ENCODE measurements at places on chromosomes 3 and 15. TPM values are rescaled to one million over a fixed set of nuclear protein-coding genes. Genes with fewer than 3 reads are reported as not detected.
A peak's percentile ranks its signal among the peaks of the same experiment; 100 is the strongest.

The SPATA12 gene
- not detected for total RNA-seq

The AADACL2 gene
- not detected for total RNA-seq

The CFAP91 gene
- 0.58 TPM for total RNA-seq

The PAK6 gene
- total RNA-seq: not detected

The SCN5A gene
- not detected for total RNA-seq

The GOLGA8G gene
- total RNA-seq: 0.03 TPM

The DUOX1 gene
- total RNA-seq: 0.33 TPM

The ONECUT1 gene
- total RNA-seq: not detected

The DOCK3 gene
- 3.2 TPM for total RNA-seq

The COL6A5 gene
- total RNA-seq: not detected

The DCLK3 gene
- total RNA-seq: not detected

DNA sequence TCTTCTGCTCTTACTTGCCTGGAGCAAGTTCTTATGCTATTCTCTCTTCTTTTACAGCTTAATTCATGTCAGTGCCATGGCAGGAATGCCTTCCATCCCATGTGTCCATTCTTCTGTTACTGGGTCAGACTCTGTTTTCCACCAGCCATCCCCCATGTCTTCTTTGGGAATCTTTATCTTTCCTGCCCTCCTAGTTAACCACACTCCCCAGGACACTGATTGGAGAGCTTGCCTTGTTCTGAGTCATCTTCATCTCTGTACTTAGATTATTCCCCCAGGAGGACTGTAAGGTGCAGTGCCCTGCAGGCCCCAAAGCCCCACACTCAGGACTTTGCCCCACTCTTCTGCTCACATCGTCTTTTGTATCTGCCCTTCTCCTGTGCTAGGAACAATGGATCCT, 3.6 kb downstream of the ABHD17C start:
- DNase-seq: no peak

- no peak for DNase-seq
Observed at GRCh38 chr15:29364426-29365078, 94.9 kb upstream of the NSMCE3 start.

DNA sequence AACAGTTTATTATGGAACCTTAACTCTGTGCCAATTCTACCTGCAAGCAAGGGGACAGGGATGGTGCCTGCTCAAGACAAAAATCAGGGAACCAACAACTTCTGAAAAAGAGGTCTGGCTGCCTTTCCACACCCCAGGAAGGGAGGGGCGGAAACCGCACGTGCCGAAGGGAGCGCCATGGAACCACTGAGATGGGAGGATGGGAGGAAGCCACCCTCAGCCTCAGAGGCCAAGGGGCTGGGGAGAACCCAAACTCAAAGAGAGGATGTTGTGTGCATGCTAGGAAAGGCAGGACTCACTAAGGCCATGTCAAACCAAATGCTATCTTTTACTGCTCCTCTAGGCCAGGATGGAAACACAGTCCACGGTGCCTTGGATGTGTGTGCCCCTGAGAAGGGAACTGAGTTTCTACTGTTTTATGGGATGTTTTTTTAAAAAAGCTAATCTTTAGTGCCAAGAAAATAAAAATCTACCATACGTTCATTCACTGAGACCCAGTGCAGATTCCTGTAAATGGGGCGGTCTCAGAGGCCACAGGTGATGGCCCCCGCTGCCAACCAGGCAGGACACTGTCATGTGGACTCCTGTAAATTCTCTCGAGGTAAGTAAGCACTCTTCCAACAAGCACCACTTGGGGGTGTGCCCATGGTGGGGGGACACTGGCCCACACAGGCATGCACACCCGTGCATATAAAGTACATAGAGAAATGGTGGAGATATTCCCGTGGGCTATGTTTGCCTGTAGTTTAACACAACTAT, 20.5 kb downstream of the SRPRB start:
- no peak for DNase-seq

DNA sequence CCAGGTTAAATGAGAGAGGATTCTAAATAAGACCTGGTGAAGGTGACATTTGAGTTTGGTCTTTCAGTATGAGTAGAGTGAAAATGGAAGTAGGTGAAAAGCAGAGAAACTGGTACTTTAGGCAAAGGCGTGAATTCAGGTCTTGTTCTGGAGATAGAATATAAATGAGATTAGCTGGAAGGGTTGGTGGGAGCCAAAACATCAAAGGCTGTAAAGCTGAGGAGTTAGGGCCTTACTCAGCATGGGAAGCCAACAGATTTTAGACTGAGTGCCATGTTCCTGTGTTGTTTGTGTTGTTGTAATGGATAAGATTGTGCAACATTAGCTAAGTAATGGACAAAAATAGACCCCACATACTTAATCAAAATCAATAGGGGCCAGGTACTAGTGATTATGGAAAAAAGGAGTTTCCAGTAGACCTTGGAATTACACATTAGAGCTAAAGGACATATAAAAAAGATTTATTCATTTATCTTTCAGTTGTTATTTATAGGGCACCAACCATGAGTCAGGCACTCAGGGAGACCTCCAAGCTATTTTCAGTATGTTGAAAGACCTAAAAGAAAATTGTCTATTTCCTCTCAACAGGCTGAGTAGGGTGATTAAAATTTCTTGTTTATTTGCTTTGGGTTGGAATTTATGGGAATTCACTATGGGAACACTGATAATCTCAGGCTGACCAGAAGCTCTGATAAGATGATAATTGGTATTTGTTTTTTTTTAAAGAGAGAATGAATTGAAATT, 20.8 kb downstream of the ARL14 start:
- DNase-seq: no peak

- DNase-seq: no peak
Observed at GRCh38 chr3:139577909-139578308, 38.4 kb upstream of the RBP1 start.

DNA sequence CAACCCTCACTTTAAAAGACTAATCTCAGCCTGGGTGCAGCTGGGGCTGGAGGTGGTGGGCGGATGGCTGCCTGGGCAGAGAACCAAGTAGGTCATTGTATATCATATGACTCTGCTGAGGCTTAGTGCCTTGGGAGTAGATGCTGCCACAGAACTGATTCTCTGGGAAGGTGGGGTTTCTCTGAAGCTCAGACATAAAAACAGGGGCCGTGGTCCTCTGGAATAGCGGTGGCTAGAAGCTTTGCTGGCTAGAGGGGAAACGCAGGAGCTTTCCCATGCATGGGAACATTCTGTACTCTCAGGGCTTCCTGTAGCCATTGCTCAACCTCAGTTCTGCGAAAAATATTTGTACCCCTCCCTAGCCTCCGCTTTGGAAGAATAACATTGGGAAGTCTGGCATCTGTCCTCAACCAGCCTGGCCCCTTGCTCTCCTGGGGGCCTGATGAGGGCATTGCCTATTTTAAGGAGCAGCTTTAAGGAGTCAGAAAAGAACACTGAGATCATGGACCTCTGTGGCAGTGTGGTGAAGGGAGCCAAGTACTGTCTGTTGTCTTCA, 14.7 kb downstream of the TIMP4 start:
- no peak for DNase-seq

DNA sequence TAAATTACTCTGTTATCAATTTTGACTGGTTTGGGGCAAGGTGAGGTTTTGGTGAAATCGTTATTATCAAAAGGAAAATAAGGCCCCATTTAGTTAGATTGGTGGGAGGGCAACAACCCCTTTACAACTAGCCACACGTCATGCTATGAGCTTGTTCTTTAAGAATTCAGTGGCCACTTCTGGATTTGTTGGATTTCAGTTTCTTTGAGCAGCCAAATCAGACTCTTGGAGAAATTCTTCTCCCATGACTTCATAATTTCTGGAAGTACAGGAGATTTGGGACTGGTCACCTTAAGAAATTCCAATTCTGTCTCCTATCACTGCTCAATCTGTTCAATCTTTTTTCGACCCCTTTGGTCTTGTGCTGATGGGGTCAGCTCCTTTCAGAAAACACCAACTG, 14.8 kb upstream of the WNT5A start:
- no peak for DNase-seq

GRCh38 chr3:23950293-23950692, 5.2 kb downstream of the NR1D2 start:
- DNase-seq: no peak

DNA sequence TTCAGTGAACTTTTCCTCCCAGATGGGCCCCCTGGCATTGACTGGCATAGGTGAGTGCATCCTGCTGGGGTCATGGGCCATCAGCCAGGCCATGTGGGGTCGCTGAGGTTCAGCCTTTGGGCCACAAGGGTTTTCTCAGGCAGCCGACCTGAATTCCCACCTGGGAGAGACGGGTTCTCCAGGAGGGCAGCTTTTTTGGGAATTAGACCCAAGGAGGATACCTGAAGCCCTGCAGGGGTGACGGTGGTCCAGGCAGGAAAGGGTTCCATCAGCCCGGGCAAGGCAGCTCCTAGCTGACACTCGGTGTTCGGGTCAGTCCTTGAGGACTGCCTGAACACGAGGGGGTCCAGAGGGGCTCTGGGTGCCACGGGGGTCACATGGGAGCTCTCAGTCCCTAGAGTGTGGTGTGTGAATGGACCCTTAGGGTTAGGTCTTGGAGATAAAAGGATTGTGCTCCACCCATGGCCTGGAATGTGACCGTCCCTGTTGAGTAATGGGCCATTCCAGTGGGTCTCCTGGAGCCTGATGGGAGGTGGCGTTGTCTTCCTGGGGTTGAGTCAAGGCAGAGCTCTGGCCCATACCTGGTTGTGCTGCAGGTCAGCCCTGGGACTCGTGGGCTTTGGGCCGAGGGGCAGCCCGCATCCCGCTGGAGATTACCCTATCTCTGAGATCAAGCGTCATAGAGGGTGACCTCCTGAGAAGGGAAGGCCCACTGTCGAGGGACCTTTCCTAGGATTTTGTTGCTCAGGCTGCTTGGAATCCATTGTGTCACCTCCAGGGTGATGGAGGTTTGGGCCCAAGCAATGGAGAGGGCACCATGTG, 192.8 kb downstream of the UBE3A start:
- no peak for DNase-seq

- no peak for DNase-seq
Observed at GRCh38 chr3:170211668-170212067, 10.6 kb upstream of the PRKCI start.

- DNase-seq: no peak
Observed at GRCh38 chr15:22861161-22861560, 22.7 kb downstream of the NIPA2 start.

DNA sequence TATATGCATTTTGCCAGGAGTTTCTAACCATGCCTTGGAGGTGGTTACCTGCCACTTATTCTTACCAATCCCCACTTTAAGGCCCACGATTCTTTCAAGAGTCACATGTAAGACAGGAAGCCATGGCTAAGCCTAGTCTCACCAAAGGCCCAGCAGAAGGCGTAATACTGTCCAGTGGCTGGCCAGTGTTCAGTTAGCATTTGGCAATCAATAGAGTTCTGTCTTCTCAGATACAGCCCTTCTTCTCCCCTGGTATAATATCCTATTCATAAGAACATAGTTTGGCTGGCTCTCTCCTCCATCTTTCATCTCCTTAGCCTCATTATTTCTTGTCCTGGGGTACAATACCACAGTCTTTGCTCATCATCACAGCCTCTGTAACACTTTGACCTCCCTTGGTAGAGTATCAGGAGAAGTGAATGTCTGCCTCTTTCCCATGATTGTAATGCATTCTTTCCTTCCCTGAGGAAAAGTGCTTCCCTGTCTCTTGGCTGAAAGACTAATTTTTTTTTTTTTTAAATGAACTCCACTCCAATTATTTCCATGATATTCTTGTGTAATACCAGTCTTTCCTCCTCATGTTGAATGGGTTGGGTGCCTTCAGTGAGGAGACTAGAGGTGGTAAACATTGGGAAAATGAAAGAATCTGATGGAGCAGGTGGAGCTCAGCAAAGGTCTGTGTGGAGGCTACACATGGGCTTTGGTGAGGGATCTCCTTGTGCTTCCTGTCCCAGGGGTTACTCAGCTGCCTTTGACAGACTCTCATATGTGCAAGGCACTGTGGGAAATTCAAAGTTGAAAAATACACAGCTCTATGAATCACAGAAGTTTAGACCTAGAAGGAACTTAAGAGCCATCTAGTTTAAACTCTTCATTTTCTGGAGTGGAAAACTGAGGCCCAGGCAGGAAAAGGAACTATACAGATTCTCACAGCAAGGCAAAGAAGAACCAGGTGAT, 218.2 kb downstream of the P3H2 start:
- DNase-seq: no peak

DNA sequence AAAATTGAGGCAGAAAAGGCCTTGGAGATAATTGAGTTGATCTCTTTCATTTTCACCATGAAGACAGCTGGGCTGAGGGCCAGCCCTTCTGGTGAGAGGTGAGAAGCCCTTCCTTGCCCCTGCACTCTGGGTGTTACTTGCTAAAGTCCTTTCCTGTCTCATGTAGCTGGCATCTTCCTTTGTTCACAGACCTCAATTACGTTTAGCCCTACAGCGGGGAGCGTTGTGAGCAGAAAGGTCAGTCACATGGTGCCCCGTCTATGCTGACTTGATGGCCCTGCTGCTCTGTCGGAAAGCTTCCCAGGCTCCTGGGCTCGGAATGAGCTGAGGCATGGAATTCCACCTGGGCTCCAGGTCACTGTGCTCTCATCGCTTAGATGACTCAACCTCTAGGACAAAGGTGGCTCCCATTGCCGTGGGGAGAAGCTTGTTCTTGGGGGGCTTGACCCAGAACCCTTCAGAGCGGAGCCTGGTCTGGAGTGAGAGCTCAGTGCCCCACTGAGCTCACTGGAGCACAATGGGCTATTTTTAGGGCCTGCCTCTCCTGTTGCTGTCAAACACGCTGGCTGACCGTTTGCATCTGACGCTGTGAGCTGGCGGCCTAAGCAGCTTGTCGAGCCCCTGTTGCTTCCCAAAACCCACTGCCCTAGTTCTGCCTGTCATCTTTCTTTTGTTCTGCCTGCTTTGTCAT, 47.0 kb downstream of the RPLP1 start:
- DNase-seq: peak; percentile 5

DNA sequence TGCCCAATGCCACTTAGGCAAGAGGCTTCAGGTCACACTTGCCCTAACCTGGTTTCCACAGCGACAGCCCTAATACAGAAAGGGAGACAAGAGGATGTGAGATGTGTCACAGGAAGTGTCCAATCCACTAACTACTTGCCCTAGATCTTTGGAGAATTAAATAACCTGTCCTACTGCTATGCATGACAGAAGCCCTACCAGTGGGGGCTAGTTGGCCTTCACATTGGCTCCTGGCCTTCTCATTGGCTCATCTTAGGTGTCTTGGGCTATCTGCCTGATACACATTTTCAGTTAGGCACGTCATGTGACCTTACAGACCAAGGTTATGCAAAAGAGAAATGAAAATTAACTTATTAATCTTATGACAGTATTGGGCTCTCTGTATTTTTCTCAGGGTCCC, 449.9 kb downstream of the FHIT start:
- DNase-seq: no peak

DNA sequence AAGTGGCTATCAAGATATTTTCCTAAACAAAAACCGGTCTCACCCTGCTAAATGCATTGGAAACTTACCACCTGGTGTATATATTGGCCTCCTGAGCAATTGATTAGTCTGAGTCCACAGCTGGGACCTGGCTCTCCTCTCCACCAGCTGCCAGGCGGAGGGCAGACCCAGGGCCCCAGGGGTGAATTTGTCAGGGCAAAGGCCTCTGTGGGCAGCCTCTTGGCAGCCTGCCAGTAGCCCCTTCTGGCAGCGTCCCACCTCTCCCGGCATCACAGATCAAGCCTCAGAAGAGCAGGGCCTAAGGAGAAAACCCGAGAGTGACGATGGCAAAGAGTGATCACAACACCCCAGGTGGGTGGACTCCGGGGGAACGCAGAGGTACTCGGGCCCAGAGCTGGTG, 43.0 kb upstream of the IDH2 start:
- no peak for DNase-seq

All from T-cell (primary cell).